Stimulated activated CD8-positive, alpha-beta memory T cell treated with anti-CD3 and anti-CD28 coated beads, Interleukin-2, amount 100 ng/mL, for 1 hour (primary cell): ENCODE measurements at places on chromosomes 2 and 18.
A peak's percentile ranks its signal among the peaks of the same experiment; 100 is the strongest.

- DNase-seq: no peak
These were observed 79.7 kb downstream of the COBLL1 start for GRCh38 chr2:164761737-164762460.

DNA sequence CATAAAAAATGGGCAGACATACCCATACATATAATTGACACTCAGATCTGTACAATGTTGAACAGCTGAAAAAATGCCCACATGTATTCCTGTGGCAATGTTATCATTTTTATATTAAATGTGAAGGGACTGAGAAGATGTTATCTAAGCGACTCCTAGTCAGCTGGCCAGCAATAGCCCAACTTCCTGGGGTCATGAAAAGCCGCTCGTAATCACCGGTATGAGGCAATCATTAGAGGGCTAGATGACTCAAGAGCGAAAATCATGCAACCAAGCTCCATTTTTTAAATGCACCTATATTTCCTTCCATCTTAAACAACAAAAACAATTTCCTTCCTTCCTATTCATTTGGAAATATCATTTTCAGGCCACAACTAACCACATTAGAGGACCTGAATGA, 274.6 kb upstream of the CCDC68 start:
- DNase-seq: no peak

DNA sequence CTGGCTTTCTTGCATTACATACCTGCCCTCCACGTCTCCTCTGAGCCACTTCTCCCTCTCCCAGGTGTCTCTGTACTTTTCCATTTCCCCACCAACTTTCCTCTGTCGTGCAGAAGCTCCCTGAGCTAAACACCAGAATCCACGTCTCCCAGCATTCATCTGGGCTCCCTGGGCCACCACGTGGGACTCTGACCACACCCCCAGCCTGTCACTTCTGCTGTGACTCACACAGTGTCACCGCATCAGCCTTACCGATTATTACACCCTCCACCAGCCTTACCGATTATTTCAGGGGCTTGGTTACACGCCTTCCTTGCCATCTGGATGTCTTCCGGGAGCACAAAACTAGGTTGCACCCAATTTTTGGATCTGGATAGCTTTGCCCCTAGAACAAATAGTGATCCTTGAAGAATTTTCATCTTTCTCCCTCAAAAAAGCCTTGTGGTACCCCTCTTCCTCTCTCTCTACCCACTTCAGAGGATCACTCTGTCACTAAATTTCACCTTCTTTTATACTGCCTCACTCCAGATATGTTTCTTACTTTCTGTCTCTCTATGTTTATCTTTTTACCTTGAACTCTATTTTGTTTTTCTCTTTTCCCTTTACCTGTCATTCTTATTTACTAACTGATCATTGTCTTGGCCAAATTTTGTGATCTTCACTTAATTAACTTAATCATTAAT, 136.9 kb upstream of the CAB39 start:
- peak; percentile 46 for DNase-seq

DNA sequence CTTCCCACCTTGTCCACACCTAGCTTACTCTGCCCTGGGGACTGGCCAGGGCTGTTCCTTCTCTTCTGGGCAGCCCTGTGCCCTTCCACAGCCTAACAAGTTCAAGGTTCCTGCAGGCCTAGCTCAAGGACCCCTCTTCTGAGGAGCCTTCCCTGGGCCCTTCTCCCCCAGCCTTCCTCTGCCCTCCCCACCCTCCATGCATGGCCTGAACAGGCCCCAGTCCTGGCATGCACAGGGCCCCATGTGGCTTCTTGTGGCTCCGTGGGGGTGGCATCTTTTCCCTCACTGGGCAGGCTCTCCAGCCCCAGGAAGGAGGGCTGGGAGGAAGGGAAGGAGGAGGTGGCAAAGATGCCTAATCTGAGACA, 162.9 kb downstream of the CELF4 start:
- no peak for DNase-seq

DNA sequence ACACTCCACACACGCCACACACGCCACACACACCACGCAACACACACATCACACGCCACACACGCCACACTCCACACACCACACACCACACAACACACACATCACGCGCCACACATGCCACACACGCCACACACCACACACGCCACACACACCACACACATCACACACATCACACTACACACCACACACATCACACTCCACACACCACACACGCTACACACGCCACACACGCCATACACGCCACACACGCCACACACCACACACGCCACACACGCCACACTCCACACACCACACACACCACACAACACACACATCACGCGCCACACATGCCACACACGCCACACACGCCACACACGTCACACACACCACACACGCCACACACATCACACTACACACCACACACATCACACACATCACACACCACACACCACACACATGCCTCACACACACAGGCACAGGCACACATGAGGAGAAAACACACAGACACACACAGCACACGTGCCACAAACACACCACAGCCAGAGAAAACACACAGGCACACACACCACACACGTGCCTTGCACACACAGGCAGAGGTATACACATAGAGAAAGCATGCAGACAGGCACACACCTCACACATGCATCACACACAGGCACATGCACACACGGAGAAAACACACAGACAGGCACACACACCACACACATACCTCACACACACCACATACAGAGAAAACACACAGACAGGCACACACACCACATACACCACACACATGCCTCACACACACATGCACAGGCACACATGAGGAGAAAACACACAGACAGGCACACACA, 241.5 kb upstream of the MYT1L start:
- no peak for DNase-seq

- DNase-seq: no peak
These were observed 206.8 kb downstream of the TXNL1 start for GRCh38 chr18:56431551-56431950.

- no peak for DNase-seq
These were observed 1.8 kb downstream of the MEMO1 start for GRCh38 chr2:32008805-32009515.

GRCh38 chr2:213125646-213126347, 25.6 kb downstream of the IKZF2 start:
- DNase-seq: no peak

GRCh38 chr2:72963423-72964145, 46.3 kb downstream of the EMX1 start:
- DNase-seq: no peak

DNA sequence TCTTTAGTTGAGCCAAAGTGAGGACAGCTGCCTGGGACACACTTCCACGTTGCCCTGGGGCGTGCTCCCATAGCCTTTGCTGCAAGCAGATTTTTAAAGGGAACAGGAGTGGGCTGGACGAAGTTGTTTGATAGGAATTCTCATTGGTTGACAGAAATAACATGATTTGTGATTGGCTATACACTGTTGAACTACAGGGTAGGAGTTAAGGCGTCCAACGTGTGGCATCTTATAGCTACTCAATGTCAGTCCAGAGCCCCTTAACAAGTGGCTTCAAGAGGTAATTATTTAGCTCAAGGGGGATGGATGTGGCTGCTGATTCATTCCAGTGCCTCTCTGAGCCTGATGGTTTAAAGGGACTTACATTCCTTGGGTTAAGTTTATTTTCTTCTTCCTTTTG, 65.5 kb downstream of the ACAA2 start:
- no peak for DNase-seq

DNA sequence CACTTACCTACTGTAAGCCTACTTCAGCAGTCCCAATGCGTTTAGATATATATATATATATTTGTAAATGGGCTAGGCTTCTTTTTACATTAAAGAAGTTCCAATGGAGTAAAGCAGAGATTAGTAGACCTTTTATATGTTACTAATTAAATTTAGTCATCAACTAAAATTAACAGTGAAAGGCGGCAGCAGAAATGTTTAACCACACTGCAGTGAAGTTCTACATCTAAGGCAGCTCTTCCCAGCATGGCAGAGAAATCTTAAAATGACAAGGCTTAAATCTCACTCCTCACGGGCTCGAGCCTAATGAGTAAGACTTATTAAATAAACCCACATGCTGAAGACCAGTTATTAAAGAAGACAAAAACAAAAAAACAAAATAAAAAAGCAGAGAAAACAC, 19.1 kb upstream of the KANSL1L start:
- DNase-seq: no peak

GRCh38 chr2:153386481-153386897, 92.1 kb downstream of the RPRM start:
- no peak for DNase-seq

GRCh38 chr18:62258616-62259015, 66.5 kb upstream of the TNFRSF11A start:
- DNase-seq: no peak

DNA sequence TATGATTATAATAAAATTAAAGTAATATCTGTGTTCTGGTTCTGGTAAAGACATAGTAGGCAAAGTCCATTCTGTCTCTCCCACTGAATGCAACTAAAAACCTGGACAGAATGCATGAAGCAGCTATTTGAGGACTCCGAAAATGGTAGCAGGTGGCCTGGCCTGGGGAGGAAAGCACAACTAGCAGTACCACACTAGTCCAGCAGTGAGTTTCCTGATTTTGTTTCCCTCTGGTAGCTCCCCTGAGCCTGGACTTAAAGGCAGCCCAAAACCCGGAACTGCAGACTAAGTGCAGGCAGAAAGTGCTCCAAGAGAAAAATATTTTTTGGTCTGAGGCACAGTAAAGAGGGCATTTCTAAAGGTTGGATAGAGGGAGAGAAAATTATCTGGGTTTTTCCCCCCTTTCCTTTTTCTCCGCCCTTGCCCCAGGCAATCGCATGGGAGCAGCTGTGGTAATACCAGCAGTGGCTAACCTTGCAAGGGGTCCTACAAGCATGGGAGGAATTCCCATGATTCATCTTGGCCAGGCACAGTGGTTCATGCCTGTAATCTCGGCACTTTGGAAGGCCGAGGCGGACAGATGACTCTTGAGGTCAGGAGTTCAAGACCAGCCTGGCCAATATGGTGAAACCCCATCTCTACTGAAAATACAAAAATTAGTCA, 32.3 kb downstream of the ASXL2 start:
- DNase-seq: no peak

GRCh38 chr2:54962935-54963440, 87.3 kb downstream of the RTN4 start:
- DNase-seq: no peak

- DNase-seq: no peak
These were observed 468.2 kb upstream of the HS6ST1 start for GRCh38 chr2:128786741-128787478.

- no peak for DNase-seq
These were observed 136.4 kb downstream of the SOCS6 start for GRCh38 chr18:70425236-70425635.

GRCh38 chr2:145060876-145061275, 541.0 kb upstream of the ZEB2 start:
- no peak for DNase-seq

DNA sequence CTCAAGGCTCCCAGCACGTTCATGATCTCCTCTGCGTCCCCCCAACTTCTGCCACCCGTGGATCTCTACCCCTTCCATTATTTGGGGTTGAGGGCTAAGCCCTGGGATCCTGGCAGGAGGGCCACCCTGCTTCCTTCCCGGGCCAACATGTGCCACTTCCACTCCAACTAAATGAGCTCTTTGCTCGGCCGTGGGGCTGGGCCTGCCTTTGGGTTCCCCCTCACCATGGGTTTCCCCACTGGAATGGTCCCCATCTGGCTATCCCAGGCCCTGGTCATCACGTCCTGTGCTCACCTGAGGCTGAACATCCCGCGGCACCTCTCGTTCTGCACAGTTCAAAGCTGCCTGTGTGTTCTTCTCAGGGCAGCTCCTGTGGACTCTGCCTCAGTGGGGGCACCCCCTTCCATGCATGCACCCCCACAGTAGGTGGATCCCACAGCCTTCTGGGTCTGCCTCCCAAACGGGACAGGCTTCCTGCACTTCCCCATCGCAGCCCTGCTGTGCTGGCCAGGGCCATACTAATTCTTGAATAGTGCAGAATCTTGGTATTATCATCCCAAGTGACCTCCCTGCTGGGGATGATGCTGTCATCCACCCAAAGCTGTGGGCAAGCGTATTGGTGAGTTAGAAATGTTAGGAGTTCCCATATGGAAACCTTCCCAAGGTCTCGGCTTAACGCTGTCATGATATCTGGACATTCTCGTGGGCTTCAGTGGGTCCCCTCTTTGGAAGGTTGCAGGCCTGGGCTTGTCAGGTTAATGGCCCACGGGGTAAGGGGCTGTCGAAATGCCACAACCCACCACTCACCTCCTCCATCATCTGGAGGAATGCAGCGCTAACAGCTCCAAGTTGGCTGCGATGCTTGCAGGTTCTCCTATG, 150.5 kb upstream of the TWIST2 start:
- no peak for DNase-seq

DNA sequence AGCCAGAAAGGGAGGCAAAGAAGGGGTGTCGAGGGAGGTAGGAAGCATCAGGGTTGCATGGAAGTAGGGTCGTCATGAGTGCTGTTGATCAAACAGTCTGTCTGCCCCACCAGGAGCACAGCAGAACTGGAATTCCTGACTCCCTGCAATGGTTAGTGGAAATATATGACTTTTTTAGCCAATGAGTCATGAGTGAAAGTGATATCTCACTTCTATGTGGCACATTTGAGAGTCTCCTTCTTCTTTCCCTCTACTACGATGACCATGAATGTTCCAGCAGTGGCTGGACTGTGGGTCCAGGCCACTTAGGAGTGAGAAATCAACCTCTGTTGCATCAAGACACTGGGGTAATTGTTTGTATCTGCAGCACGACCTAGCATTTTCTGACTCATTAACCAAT, 199.5 kb downstream of the TTC32 start:
- DNase-seq: no peak

DNA sequence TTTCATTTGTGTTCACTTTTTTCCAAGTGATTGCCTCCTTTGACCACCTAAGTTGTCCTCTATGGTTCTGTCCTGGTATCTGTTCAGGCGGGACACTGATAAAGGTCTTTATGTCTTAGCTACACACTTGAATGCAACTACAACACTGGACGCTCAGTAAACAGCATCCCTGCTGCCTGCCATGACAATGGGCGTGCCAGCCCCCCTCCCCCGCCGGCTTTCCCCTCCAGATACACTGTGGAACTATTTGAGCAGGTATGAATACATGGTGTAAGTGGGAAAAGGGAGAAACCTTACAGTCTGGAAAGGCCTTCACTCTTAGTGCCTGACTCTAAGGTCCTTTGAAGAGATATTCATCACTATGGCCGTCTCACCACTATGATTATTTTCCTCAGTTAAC, 5.7 kb downstream of the AGBL5 start:
- DNase-seq: no peak

DNA sequence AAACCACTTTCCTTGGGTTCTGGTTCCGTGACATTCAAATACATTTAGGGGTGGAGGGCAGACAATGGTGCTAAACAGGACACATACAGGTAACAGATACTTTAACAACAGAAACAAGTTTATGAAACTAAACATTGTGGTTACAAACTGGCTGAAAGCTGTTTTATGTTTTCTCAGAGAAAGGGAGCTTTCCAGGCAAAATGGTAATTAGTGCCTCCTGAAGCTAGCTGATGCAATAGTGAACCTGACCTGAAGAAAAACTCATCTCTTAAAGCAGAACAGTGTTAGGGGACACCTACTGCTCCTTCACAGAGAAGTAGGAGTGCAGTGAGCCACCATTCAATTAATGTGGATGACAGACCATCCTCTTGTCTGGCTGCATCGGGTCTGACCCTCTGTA, 138.9 kb downstream of the CCDC148 start:
- no peak for DNase-seq
